ENCODE measurements at places on chromosomes 5 and 9. TPM values are rescaled to one million over a fixed set of nuclear protein-coding genes. Genes with fewer than 3 reads are reported as not detected.

BTNL9 gene
- 1.6 TPM for total RNA-seq

KIF4B gene
- total RNA-seq = 0.03 TPM

FOXD4L4 gene
- not detected for total RNA-seq

NR5A1 gene
- 0.08 TPM for total RNA-seq

ADGRV1 gene
- 6.0 TPM for total RNA-seq

SIT1 gene
- total RNA-seq = not detected

HEMGN gene
- total RNA-seq = not detected

PTBP3 gene
- 17.5 TPM for total RNA-seq

OR13C8 gene
- total RNA-seq = not detected

ADRA1B gene
- 1.3 TPM for total RNA-seq

PHF24 gene
- not detected for total RNA-seq
